Transverse colon (tissue), 4 donors: ENCODE measurements at places on chromosomes 7 and 10. TPM values are rescaled to one million over a fixed set of nuclear protein-coding genes. Genes with fewer than 3 reads are reported as not detected.

GRCh38 chr10:111493024-111493625 lies 416.3 kb downstream of the ADRA2A start:
- H3K4me3 ChIP-seq, result no peak overlapping the region
- no peaks in the 10 kb centered on the region for H3K36me3 ChIP-seq
- H3K27ac ChIP-seq, result no peak overlapping the region
- DNase-seq, result no peak
- no peaks in the 10 kb centered on the region for H3K27me3 ChIP-seq

Gene CLRN3
- 50.5 TPM for total RNA-seq

- DNase-seq, result peak; percentile 16
- H3K4me1 ChIP-seq, result no peaks in the 10 kb centered on the region
- no peaks in the 10 kb centered on the region for H3K27me3 ChIP-seq
These were observed 243.9 kb downstream of the SNX13 start for GRCh38 chr7:17696422-17696821.

DNA sequence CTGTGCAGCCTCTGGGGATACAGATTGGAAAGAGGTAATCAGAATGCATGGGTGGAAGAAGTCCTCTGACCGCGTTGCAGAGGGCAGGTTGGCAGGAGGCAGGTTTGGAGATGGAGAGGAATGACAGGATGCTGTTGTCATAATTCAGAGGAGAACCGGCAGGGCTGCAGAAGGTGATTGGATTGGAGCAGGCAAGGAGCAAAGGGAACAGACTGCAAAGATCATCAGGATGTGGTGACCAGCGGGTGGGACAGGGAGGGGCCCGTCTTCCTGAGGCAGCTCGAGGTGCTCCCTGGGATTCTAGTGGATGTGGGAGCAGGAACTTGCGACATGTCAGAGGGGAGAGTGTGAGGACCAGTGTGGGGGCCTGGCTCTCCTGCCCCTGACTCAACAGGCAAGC lies 78.5 kb upstream of the PPIF start:
- no peaks in the 10 kb centered on the region for H3K36me3 ChIP-seq
- peaks cover 28% of the 10 kb centered on the region for H3K4me1 ChIP-seq
- no peak overlapping the region for H3K4me3 ChIP-seq
- H3K27me3 ChIP-seq, result no peaks in the 10 kb centered on the region
- DNase-seq, result no peak

GRCh38 chr7:36278620-36279172 lies 111.0 kb upstream of the ANLN start:
- no peak for DNase-seq
- H3K4me3 ChIP-seq, result no peak overlapping the region
- H3K27me3 ChIP-seq, result no peaks in the 10 kb centered on the region
- no peaks in the 10 kb centered on the region for H3K36me3 ChIP-seq

DNA sequence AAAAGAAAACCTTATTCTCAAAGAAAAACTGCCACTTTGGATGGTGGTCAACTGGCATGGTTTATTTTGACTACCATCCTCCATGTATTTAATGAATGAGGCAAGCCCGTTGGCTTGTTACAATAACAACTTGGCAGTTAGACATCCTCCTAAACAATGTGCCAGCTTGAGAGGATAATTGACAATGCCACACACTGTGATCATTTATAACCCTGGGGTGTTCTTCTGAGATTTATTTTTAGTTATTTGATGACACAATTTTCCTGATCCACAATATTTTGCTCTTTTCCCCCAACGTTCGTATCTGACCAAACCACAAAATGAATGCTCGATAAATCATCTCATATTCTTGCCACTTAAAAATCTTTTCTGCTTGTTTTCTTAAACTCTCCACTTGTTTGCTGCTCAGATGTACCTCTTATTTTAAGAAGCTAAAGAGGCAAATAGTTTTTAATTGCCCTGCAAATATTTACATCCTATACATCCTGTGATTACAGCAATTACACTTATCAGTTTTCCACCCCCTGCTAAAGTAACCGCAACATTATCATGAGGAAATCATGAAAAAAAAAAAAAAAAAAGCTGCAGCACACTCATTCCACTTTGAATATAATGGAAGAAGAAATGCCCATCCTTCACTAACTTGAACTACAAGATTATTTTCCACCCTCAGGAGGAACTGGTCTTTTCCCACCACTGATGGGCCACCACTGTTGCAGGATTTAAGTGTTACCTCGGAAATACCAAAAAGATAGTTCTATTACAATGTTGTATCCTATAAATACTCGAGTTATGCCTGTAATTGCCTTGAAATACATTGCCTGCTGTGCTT lies 119.9 kb downstream of the MBL2 start:
- H3K4me3 ChIP-seq, result no peak overlapping the region
- H3K36me3 ChIP-seq, result no peaks in the 10 kb centered on the region
- H3K4me1 ChIP-seq, result no peaks in the 10 kb centered on the region
- no peaks in the 10 kb centered on the region for H3K27me3 ChIP-seq
- H3K27ac ChIP-seq, result no peak overlapping the region

Gene NPTX2
- total RNA-seq, result 9.1 TPM

- no peak overlapping the region for H3K27ac ChIP-seq
- no peaks in the 10 kb centered on the region for H3K4me1 ChIP-seq
- no peak overlapping the region for H3K4me3 ChIP-seq
- H3K27me3 ChIP-seq, result no peaks in the 10 kb centered on the region
- DNase-seq, result no peak
These were observed 17.6 kb downstream of the CCDC136 start for GRCh38 chr7:128809363-128809762.

DNA sequence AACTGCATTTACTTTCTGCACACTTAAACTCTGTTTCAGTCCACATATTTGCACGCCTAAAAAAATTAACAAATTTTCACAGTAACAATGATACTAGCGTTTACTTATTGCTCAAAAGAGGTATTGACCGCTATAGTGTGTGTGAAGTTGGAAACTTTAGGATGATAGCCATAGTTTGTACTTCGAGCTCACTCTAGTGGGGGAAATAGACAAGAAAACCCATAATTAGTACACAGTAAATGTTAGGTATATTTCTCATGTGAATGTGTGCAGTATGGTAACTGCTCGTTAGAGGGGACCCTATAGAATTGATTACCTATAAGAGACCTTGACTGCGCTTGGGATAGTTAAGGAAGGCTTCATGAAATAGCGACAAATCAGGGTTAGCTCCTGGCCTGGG lies 238.4 kb downstream of the AUTS2 start:
- no peak overlapping the region for H3K27ac ChIP-seq
- DNase-seq, result no peak
- H3K4me3 ChIP-seq, result no peak overlapping the region
- H3K4me1 ChIP-seq, result no peaks in the 10 kb centered on the region
- no peaks in the 10 kb centered on the region for H3K36me3 ChIP-seq
- no peaks in the 10 kb centered on the region for H3K27me3 ChIP-seq
